ENCODE measurements at places on chromosomes 4 and X. TPM values are rescaled to one million over a fixed set of nuclear protein-coding genes. Genes with fewer than 3 reads are reported as not detected.

PRDM8 gene
- polyA plus RNA-seq, result 17.9 TPM

ART3 gene
- 37.4 TPM for polyA plus RNA-seq

PPBP gene
- 8.2 TPM for polyA plus RNA-seq

ARHGAP36 gene
- polyA plus RNA-seq, result 273 TPM

TMEM131L gene
- 38.4 TPM for polyA plus RNA-seq

GYG2 gene
- 5.3 TPM for polyA plus RNA-seq

XG gene
- polyA plus RNA-seq, result 0.59 TPM

DNA sequence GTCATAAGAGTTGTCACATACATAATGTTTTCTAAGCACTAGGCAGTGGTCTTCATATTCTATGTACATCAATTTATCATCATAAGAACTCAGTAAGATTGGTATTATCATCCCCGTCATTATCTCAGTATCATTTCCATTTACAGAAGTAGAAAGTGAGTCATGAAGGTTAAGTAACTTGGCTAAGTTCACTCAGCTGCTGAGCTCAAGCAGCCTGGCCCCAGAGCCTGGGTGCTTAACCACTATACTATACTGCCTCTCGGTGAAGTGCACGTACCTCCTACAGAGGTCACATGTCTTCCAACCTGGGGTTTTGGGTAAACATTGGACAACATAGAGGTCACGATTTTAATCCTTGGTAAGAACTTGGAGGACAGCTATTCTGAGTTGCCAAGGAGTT, 161.5 kb upstream of the GATB start:
- H3K36me3 ChIP-seq, result no peaks in the 10 kb centered on the region
- H3K4me1 ChIP-seq, result no peaks in the 10 kb centered on the region
- no peak for DNase-seq
- H3K27ac ChIP-seq, result no peak overlapping the region
- no peaks in the 10 kb centered on the region for H3K27me3 ChIP-seq

GRCh38 chrX:30504309-30504708, 73.3 kb downstream of the TASL start:
- peak; percentile 56 for DNase-seq
- H3K36me3 ChIP-seq, result no peaks in the 10 kb centered on the region
- H3K27me3 ChIP-seq, result no peaks in the 10 kb centered on the region
- H3K27ac ChIP-seq, result no peak overlapping the region
- no peak overlapping the region for H3K4me3 ChIP-seq

DNA sequence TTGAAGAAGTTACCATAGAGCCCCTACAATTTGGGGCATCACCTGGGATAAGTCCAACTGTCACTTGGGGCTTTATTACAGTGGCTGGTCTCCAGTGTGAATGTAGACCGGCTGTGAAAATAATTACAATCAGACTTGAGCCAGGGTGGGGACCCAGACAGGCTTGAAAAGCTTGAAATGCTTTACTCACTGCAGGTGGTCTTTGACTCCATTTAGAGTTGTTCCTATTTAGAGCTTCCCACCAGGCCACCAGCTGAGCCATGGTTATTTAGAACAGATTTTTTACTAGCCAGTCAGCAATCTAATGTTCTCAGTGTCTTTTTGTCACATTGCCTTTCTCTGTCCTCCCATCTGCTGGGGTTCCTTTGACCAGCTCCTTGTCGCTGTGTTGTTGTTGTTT, 5.7 kb downstream of the ARHGAP10 start:
- no peak overlapping the region for H3K4me3 ChIP-seq
- peaks cover 20% of the 10 kb centered on the region for H3K4me1 ChIP-seq
- no peak for DNase-seq

- H3K4me3 ChIP-seq, result no peak overlapping the region
- H3K4me1 ChIP-seq, result peaks cover 4% of the 10 kb centered on the region
- no peaks in the 10 kb centered on the region for H3K36me3 ChIP-seq
- no peaks in the 10 kb centered on the region for H3K27me3 ChIP-seq
- no peak overlapping the region for H3K27ac ChIP-seq
- DNase-seq, result peak; percentile 60
Observed at GRCh38 chr4:26576231-26576739, 7.6 kb upstream of the TBC1D19 start.

GRCh38 chr4:146407257-146407656, 114.5 kb downstream of the SLC10A7 start:
- H3K36me3 ChIP-seq, result no peaks in the 10 kb centered on the region
- no peak overlapping the region for H3K4me3 ChIP-seq
- H3K4me1 ChIP-seq, result no peaks in the 10 kb centered on the region
- H3K27me3 ChIP-seq, result no peaks in the 10 kb centered on the region
- no peak for DNase-seq
- H3K27ac ChIP-seq, result no peak overlapping the region

Data from muscle of leg (tissue), 16 donors.